ENCODE measurements at places on chromosomes 5 and 9.

DNA sequence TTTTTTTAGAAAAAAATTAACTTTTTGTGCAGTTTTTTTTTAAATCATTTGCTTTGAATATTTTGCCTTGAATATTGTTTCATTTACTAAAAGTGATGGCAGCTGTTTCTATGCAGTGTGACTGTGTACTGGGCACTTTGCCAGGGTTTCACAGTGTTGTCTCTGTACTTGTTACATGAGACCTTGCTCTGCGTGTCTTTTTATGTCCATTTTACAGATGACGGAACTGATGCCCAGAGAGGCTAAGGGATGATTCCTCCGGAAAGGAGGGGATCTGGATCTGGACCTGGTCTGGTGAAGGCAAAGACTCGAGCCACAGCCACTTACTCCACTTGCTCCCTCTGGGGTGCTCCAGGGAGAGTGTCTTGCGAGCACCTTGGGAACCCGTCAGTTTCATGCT lies 124.8 kb upstream of the PTCH1 start:
- no peak for DNase-seq

DNA sequence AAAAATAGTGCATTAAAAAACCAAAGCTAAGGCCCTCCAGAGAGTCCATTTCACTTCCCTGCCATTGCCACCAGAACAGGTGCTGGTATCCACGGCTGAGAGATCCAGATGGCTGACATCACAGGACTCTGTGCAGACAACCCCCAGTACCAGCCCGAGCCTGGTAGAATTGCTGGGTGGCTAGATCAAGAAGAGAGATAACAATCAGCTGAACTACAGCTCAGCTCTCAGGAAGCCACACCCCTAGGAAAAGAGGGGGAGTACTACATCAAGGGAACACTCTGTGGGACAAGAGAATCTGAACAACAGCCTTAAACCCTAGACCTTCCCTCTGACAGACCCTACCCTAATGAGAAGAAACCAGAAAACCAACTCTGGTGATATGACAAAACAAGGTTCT lies 73.8 kb upstream of the SLIT3 start:
- no peak for DNase-seq

- no peak for DNase-seq
These were observed 41.1 kb upstream of the CCNH start for GRCh38 chr5:87453801-87454200.

DNA sequence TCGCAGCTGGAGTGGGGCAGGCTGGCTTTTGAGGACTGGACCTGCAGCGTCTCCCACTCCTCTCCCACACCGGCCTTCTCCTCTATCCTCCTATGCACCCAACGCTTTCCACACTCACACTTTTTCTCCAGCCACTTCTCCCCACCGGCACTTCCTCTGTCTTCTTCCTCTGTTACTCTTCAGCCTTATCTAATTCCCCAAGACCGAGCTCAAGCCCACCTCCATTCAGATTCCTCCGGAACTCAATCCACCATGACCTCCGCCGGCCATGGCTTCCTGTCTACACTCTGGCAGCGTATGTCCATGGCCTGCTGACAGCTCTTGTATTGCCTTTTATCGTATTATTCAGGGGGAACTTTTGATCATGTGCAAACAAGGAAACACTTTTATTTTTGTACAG lies 545 bp upstream of the OR2V1 start:
- DNase-seq = no peak

DNA sequence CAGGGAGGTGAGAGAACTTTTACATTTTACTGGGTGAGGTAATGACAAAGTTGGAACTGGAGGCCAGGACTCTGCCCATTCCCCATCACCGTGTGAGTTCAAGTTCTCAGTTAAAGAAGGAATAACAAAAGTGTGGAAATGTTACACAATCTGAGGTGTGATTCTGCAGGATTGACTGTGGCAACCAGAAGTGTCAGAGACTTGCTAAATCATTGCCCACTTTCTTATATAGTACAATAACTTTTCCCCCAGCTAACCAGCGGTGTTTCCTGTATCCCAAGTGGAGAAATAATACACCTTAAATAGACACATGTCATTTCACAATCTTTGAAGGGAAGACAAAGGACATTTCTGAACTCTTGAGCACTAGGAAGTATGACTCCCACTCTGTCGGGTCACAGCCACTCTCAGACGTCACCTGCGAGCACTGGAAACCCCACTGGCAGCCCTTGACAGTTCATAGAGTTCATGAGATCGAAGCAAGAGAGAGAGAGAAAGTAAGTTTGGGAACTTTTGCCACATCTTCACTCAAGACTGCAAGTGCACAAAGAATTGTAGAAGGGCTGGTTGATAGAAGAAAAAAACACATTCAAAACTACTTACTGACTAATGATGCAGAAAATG lies 28.4 kb downstream of the PAX5 start:
- no peak for DNase-seq

DNA sequence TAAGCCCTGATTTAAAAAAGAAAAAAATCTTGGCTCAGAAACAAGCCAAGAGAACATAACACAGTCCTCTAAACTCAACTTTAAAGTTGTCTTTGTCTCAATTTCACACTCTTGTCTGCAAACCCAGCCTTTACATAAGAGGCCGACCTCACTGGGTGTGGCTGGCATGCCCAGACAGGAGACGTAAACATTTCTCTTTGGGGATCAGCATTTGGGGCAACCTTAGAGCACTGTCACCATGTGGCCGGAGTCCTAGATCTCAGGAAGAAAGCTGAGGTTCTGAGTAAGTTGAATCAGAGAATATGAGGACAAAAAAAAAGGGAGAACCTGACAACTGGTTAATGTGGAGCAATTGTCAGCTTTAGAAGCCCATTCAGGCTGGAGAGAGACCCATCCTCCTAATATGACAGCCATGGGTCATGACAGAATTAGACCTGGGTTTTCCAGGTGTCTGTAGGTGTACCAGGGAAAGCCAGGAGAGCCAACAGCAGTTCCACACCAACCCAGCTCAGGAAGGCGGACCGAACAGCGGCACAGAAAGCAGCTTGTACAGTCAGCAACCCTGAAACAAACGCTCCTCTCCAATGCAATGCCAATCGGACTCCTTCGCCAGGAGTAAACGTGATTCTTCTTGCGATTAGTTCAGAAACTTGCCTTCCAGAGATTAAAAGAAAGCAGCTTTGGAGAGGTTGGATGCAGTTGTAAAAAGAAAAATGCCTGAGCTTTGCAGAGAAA lies 97.9 kb upstream of the MAP3K1 start:
- DNase-seq = no peak

GRCh38 chr5:90843443-90843842 lies 284.8 kb downstream of the ADGRV1 start:
- DNase-seq = no peak

- DNase-seq = no peak
These were observed 22.5 kb downstream of the PPP3R2 start for GRCh38 chr9:101572316-101572715.

GRCh38 chr5:159341906-159342310 lies 11.6 kb upstream of the IL12B start:
- DNase-seq = no peak

GRCh38 chr5:156686796-156687195 lies 163.3 kb upstream of the PPP1R2B start:
- DNase-seq = no peak

DNA sequence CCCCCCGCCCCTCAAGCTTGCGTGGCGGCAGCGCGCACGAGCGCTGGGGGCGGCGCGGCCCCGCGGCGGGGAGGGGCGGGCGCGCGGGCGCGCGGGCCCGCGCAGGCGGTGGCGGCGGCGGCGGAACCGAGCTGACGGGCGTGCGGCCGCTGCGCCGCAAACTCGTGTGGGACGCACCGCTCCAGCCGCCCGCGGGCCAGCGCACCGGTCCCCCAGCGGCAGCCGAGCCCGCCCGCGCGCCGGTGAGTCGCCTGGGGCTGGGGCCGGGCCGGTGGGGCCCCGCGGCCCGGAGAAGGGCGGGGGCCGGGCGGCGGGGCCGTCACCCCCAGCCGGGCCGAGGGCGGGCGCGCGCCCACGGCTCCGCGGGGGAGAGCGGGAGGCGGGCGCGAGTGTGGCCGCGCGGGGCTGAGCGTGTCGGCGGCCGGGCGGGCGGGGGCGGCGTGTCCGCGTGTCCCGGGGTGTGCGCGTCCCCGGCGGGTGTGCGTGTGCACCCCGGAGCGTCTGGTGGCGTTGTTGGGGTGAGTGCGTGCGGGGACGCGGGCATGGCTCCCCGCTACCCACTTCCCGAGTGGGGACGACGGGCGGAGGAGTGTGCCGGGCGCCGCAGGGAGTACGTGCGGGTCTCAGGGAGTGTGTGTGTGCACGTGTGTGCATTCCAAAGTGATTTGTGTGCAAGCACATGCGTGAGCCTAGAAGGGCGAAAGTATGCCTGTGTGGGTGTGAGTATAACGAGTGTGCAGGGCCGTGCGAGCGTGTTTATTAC lies at the start of gene NEK6:
Gene NEK6, plus strand, starts transcription at position 106 of the 763 bp plus-strand sequence. CDS start 44,016 bp downstream, outside the sequence.
- peak; percentile 52 for DNase-seq

- DNase-seq = no peak
These were observed 280.4 kb downstream of the TLE1 start for GRCh38 chr9:81408951-81409350.

DNA sequence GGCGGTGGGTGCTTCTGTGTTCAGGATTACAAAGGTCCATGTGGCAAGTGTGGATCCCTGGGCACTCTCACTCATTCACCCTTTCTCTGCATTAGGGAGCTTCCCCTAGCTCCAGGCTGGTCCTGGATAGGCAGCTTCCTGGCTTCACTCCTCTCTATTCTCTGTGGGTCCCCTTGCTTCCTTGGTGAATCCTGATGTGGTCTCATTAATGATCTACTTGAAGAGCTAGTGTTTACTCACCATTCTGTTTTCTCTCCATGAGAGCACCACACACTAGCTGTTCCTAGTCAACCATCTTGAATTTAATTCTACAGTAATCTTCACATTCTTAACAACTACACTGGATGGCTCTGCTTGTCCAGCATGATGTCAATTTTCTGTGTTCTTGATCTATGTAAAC lies 90.0 kb upstream of the PLPPR1 start:
- DNase-seq = no peak

DNA sequence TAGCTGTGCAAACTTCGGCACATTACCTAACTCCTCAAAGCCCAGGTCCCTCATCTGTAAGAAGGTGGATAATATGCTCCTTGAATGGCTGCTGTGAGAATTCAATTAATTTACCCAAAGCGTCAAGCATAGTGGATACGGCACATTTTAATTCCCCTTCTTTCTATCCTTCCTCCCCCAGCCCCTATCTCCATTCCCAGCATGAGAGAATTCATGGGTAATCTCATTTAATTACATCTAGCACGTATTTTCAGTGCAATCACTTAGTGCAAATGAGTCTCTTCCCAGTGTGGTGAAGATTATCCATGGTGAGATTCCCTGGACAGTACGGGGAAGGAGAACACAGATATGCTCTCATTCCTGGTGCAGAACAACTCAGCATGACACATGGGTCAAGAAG lies 145.6 kb downstream of the TRPM3 start:
- no peak for DNase-seq

DNA sequence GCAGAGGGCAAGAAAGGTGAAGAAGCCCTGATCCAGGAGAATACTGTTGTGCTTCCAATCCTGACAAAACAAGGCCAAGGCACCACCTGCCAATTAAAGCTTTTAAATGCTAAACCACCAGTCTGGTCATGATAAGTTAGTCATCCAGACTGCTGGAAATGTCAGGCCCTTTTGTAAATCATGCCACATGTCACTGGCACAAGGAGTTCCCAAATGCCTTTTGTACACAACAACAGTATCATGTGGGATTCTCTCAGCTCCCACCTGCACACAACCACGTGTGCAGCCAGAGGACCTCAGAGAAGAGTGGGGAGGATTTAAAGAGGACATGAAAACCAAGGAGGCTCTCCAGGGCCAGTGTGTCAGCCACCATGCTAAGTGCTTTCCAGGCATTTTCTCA lies 99.3 kb downstream of the CDK5RAP2 start:
- DNase-seq = no peak

DNA sequence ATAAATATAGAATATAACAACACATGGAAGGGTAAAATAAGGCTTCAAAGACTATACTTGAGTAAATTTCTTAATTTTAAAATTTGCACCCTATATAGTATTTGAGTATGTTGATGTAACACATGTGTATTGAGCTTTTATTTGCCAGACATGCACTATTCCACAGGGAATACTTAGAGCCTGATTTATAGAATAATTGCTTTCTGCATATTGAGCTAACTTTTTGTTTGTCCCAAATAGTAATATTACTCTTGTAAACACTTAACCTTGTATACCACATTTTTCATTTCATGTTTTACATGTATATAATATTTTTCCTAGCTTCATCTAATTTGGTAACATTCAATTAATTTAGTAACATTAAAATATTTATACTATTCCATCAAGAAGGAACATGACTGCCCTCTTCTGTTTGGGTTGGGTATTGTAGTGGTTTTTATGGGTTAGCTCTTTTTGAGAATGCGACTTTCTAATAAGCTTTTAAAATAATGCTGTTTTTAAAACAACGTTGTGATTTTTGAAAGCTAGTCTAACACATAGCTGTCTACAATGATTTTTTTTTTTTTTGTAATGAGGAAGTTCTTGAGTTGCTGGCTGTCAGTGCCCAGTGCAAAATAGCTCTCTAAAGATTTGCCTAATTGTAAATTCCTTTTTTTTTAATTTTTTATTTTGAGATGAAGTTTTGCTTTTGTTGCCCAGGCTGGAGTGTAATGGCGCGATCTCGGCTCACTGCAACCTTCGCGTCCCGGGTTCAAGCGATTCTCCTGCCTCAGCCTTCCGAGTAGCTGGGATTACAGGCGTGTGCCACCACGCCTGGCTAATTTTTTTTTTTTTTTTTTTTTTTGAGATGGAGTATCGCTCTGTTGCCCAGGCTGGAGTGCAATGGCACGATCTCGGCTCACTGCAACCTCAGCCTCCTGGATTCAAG lies 4.8 kb downstream of the SUB1 start:
- DNase-seq = no peak

- no peak for DNase-seq
These were observed 39.6 kb upstream of the CEP72 start for GRCh38 chr5:572398-573019.

All from GM12891 (cell line).